ENCODE measurements at places on chromosomes 1 and 21. TPM values are rescaled to one million over a fixed set of nuclear protein-coding genes. Genes with fewer than 3 reads are reported as not detected.

DNA sequence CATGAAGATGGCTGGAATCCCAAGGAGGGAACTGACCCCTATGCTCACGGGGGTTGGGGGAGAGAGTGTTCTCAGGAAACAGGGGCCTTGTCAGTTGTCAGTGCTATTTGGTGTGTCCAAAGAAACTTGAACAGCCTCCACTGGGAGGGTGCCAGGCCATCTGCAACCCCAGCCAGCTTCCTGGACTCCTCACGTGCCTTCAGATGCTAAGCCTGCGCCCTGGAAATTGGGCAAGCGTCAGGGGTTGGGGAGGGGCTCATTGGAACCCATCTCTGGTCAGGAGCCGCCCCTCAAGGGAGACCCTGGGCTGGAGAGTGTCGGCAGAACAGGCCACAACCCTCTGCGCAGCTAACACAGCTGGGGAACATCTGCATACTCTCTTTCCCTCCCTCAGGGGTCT is 13.1 kb upstream of the LHX4 start:
- DNase-seq: no peak

DNA sequence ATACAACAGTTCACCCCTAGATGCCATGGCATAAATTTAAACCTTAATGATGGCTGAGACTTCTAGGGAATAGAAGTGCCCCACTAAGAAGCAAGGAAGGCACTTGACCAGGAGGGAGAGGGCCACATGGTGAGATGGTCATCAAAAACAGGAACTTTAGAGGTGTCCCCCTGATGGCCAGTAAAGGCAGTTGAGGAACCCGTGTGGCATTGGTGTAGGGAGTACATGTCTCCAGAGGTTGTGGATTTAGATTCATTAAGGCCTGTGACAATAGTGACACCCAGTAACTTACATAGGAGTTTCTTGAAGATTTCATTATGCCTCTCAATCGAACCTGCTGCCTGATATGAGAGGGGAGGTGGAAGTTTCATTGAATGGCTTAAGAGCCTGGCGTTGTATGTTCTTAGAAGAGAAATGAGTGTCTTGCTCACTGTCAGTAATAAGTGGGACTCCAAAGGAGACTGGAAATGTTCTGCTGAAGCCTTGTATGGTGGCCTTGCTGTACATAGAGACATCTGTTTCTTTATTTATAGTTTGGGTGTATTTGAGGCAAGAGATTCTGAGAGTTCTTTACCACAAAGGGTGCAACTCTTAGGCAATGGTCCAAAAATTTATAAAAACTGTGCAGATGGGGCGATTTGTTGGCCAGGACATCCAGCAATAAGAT is 27.9 kb downstream of the EDARADD start:
- DNase-seq: no peak

- DNase-seq: no peak
These were observed 156.6 kb downstream of the GREM2 start for GRCh38 chr1:240455228-240455821.

DNA sequence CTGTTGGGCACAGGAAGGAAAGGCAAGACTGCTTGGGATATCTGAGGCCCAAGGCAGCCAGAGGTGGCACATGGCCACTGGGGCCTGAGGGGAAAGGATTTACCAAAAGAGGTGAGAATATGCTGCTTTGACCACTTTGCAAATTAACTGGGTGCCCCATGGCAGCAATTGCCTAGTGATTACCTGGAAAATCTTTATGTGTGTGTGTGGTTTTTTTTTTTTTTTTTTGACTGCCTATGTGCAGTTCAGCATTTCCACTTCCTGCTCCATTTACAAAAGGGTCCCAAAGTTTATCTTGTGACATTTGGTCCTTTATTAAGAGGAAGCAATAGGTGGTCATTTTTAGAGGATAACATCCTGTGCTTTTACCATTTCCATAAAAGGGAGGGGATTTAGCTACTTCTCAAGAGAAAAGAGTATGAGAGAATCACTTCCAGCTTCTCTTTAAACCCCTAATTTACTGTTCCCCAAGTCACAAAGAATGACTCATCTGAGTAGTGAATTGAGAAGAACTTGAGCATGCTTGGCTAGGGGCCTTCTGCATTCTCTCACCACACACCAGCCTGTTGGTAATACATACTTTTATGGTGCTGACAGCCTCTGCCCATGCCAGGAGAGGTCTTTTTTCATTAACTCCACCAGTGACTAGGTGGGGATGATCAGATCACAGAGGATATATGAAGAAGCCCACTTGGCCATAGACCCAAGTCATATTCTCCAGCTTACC is 52.1 kb downstream of the SYDE2 start:
- DNase-seq: no peak

ZMYND12 gene
- total RNA-seq: 0.85 TPM

RIPPLY3 gene
- 0.09 TPM for total RNA-seq

DDR2 gene
- 0.13 TPM for total RNA-seq

Data from CD8-positive, alpha-beta memory T cell (primary cell).